ENCODE measurements at places on chromosomes 1 and 21. TPM values are rescaled to one million over a fixed set of nuclear protein-coding genes. Genes with fewer than 3 reads are reported as not detected.

The ABCD3 gene
- total RNA-seq, result 54.5 TPM

The TCEANC2 gene
- 3.0 TPM for total RNA-seq

The TLR5 gene
- 0.14 TPM for total RNA-seq

The LCE3E gene
- total RNA-seq, result not detected

The RNASEL gene
- 13.7 TPM for total RNA-seq

The SLAMF1 gene
- not detected for total RNA-seq

The RNPEP gene
- total RNA-seq, result 89.0 TPM

The IFFO2 gene
- 10.4 TPM for total RNA-seq

The PPT1 gene
- total RNA-seq, result 54.5 TPM

The KPNA6 gene
- 52.5 TPM for total RNA-seq

The RGS8 gene
- total RNA-seq, result not detected

The SLC5A9 gene
- total RNA-seq, result not detected

The LMO4 gene
- total RNA-seq, result 103 TPM

The TTC4 gene
- total RNA-seq, result 23.4 TPM

The OR6K6 gene
- not detected for total RNA-seq

The MNDA gene
- not detected for total RNA-seq

The C1orf116 gene
- not detected for total RNA-seq

The FMOD gene
- total RNA-seq, result 48.1 TPM

The GRIK1 gene
- not detected for total RNA-seq

The RNF186 gene
- total RNA-seq, result not detected

The COL16A1 gene
- 200 TPM for total RNA-seq

The NOC2L gene
- 115 TPM for total RNA-seq

The ANGPTL7 gene
- total RNA-seq, result not detected

The GRHL3 gene
- not detected for total RNA-seq

The ASPM gene
- total RNA-seq, result 3.9 TPM

The TMEM201 gene
- 3.6 TPM for total RNA-seq

The CHML gene
- total RNA-seq, result 9.2 TPM

The IL20 gene
- not detected for total RNA-seq

The SLC16A1 gene
- total RNA-seq, result 146 TPM

The RGS13 gene
- total RNA-seq, result not detected

Measured in smooth muscle cell of the umbilical artery (primary cell).